ENCODE measurements at places on chromosomes 12 and 14. TPM values are rescaled to one million over a fixed set of nuclear protein-coding genes. Genes with fewer than 3 reads are reported as not detected.

DNA sequence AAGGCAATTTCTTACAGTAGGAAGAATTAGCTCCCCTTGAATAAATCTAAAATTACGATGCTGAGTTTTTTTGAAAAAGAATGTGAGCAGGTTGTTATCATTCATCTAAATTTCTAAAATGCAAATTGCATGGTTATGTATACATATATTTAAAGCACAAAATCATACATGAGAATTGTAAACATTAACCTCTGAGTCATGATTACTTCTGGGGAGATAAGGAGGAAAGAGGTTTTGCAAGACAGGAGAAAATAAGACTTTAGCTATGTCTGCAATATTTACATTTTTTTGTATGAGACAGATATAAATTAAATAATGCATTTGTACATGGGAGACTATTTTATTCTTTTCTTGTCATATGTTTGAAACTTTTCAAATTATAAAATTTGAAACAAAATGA, 72.2 kb downstream of the TSPAN8 start:
- no peaks in the 10 kb centered on the region for H3K36me3 ChIP-seq
- no peaks in the 10 kb centered on the region for H3K27me3 ChIP-seq
- no peaks in the 10 kb centered on the region for H3K4me1 ChIP-seq
- no peak overlapping the region for H3K4me3 ChIP-seq

DNA sequence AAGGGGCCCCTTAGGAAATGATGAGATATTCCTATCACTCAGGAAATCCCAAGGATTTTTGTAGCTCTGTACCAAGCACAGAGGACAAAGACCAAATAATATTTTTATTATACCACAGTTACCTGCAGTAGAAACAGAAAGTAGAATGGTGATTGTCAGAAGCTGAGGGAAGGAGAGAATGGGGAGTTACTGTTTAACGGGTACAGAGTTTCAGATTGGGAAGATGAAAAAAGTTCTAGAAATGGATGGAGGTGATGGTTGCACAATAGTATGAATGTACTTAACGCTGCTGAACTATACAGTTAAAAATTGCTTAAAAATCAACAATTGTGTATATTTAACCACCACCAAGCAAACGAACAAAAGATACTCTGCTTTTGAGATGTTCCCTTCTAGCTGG, 24.1 kb downstream of the FLVCR2 start:
- no peak overlapping the region for H3K27ac ChIP-seq
- H3K4me3 ChIP-seq, result no peak overlapping the region
- DNase-seq, result no peak
- H3K27me3 ChIP-seq, result peaks cover 3% of the 10 kb centered on the region
- no peaks in the 10 kb centered on the region for H3K4me1 ChIP-seq

DNA sequence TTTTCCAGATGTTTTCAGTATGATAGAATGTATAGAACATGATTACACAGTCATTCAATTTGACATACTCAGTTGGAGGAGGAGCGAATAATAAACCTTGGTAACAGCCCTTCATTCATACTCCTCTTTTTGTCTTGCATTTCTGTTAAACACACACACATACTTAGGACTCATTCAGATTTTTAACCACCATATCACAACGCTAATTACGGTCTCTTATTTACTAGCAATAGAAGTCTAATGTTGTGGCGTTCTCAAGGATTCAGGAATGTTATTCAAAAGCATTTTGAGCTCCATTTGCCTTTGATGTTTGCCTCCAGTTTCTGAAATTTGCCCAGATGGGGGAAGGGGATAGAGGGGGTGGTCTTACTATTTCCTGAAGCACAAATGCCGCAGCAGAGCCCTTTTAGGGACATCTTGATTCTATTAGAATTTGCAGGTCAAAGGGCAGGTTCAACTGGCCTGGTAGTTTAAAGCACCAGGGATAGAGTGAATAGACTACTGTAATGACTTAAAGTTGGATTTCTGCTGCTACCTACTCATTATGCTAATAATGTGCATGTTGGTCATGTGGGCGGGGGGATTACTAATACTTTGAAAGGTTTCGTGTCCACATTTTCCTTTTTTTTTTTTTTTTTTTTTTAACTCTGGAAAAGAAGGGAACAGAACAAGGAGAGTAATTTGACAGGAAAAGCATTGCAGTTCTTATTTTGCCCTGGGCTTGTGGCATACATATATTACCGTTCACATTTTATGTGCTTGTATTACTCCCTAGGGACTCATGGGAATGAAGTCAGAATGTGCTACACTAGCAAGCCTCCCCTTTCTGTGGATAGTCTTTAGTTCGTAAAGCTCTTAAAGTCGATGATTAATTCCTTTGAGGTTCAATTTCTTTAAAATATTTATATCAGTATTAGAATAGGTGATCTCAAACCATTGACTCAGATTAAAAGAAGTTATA, 226.8 kb downstream of the FBXL14 start:
- H3K4me1 ChIP-seq, result peaks cover 4% of the 10 kb centered on the region
- no peaks in the 10 kb centered on the region for H3K36me3 ChIP-seq
- no peaks in the 10 kb centered on the region for H3K27me3 ChIP-seq
- H3K27ac ChIP-seq, result no peak overlapping the region

GRCh38 chr12:45893240-45893639, 97.1 kb downstream of the SCAF11 start:
- H3K36me3 ChIP-seq, result peaks cover 13% of the 10 kb centered on the region
- H3K27me3 ChIP-seq, result no peaks in the 10 kb centered on the region
- no peaks in the 10 kb centered on the region for H3K4me1 ChIP-seq
- no peak overlapping the region for H3K27ac ChIP-seq

DNA sequence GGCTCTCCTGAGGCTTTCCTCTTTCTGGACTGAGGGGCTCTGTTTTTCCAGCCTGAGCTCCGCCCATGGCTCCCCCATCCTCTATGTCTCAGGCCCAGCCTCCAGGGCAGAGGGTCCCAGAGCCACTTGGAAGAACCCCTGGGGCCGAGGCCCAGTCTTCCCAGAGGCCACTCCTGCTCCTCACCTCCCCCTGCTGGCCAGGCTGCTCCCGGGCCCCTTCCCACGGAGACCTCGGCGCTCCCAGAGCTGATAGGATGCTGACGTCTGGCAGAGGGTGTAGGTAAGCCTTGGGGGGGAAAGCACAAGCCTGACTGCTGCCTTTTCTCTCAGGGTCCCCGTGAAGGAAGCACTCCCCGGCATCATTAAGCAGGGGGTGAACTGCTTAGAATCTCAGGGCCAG, 51.4 kb downstream of the ERH start:
- H3K4me3 ChIP-seq, result no peak overlapping the region
- DNase-seq, result no peak
- H3K27me3 ChIP-seq, result peaks cover 5% of the 10 kb centered on the region
- no peak overlapping the region for H3K27ac ChIP-seq

The CD69 gene
- 0.18 TPM for total RNA-seq

The CLEC7A gene
- total RNA-seq, result 1.4 TPM

Measured in astrocyte (in vitro differentiated cells and primary cell).